ENCODE measurements at places on chromosomes 16 and 17.

DNA sequence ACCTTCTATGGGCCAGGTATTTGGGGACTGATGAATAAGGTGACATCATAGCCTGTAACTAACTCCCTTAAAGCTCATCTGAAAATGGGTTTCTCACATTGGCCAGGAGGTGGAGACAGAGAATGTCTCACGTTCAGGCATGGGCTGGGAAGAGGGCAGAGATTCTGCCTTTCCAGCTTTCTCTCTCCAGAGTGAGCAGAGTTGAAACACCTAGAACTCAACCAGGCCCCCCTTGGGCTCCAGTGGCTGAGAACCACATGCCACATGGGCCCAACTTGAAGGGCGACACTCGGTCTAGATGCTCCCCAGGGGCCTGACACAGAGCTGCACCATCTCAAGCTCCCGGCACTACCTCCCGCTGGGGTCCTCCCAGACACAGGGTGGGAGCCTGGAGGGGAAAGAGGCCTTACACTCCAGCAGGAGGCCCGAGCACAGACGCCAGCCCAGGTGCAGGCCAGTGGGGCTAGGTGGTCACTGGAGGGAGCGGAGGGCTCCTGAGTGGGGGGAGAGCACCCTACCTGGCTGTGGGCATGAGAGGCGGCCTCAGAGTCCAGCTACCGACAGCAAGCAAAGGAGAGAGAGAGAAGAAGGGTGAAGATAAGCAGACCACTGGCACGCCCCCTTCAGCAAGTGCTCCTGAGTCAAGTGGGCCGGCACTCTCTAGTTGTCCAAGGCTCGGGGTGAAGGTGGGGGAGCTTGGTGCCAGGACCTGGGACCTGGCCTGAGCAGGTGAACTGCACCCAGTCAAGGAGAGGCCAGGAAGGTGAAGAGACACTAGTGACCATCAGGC, 55.9 kb downstream of the MYO18A start:
- H3K27ac ChIP-seq, result no peak overlapping the region
- no peak overlapping the region for H3K4me3 ChIP-seq
- no peaks in the 10 kb centered on the region for H3K4me1 ChIP-seq

DNA sequence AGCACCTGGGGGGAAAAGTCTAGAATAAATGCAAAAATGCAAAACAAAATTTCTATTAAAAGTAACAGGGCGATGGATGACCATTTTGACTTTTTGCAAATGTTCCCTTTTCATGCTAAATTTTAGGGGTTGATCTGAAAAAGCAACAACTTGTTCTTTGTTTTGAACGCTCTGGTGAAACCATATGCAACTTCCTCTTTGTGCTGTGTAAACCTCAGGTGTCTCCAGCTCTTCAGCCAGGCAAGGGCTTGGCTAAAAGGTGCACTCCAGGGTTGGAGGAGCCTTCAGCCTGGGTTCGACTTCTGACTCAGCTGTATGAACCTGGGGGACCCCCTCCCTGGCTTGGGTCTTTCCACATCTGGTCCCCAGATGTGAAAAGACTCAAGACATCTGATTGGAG, 9.5 kb downstream of the IRF8 start:
- H3K27me3 ChIP-seq, result no peaks in the 10 kb centered on the region
- peak; percentile 20 for DNase-seq
- H3K36me3 ChIP-seq, result peaks cover 95% of the 10 kb centered on the region

- no peak for DNase-seq
- no peaks in the 10 kb centered on the region for H3K36me3 ChIP-seq
- H3K4me3 ChIP-seq, result no peak overlapping the region
- H3K27ac ChIP-seq, result no peak overlapping the region
These were observed 517.0 kb downstream of the CDH13 start for GRCh38 chr16:83143788-83144187.

DNA sequence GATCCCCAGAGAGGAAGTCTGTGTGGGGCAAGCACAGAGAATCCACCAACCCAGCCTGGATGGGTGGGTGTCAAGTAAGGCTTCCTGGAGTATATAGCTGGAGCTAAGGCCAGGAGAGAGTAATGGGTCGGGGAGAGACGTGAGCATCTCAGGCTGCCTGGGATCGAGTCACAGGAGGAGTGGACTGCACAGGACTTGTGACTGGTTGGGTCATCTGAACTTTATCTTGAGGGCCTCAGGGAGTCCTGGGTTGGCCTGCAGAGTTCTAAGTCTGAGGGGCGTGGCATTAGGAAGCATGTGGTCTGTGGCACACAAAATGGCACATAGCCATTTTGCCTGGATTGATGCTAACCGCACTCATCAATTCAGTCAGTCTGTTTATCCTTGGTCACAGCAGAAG, 1.5 kb downstream of the PLA2G15 start:
- DNase-seq, result no peak
- no peaks in the 10 kb centered on the region for H3K27me3 ChIP-seq
- peaks cover 11% of the 10 kb centered on the region for H3K36me3 ChIP-seq

- peak overlapping the region; percentile 81 for H3K27ac ChIP-seq
- H3K27me3 ChIP-seq, result no peaks in the 10 kb centered on the region
- DNase-seq, result no peak
- peak overlapping the region; percentile 17 for H3K4me3 ChIP-seq
These were observed 22.7 kb downstream of the USP22 start for GRCh38 chr17:21019976-21020586.

GRCh38 chr16:11231367-11231970, 24.5 kb downstream of the SOCS1 start:
- no peak for DNase-seq
- H3K36me3 ChIP-seq, result no peaks in the 10 kb centered on the region
- H3K4me1 ChIP-seq, result peaks cover 46% of the 10 kb centered on the region
- H3K27ac ChIP-seq, result peak overlapping the region; percentile 24
- H3K27me3 ChIP-seq, result no peaks in the 10 kb centered on the region

GRCh38 chr17:73657473-73658116, 13.3 kb upstream of the SDK2 start:
- H3K4me3 ChIP-seq, result no peak overlapping the region
- peaks cover 5% of the 10 kb centered on the region for H3K4me1 ChIP-seq
- no peak overlapping the region for H3K27ac ChIP-seq
- peaks cover 16% of the 10 kb centered on the region for H3K27me3 ChIP-seq
- DNase-seq, result no peak

DNA sequence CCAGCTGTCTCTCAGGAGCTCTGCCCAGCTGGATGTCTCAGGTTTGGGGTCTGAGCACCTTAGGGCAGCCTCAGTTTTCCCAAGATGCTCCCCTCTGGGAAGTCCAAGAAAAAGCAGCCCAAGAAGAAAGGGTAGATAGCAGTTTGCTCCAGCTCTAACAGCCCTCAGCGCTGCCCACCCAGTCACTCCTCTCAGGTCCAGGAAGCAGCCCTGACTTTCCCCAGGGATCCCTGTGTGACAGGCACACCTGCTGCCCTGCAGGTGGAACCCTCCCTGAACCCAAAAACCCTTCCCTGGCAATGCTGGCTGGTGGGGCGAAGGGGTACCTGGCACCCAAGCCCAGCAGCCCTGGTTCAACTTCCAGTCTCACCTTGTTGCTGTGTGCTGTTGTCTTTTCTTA, 48.1 kb downstream of the BEAN1 start:
- H3K36me3 ChIP-seq, result no peaks in the 10 kb centered on the region
- H3K4me3 ChIP-seq, result no peak overlapping the region
- peaks cover 13% of the 10 kb centered on the region for H3K27me3 ChIP-seq
- H3K27ac ChIP-seq, result no peak overlapping the region

DNA sequence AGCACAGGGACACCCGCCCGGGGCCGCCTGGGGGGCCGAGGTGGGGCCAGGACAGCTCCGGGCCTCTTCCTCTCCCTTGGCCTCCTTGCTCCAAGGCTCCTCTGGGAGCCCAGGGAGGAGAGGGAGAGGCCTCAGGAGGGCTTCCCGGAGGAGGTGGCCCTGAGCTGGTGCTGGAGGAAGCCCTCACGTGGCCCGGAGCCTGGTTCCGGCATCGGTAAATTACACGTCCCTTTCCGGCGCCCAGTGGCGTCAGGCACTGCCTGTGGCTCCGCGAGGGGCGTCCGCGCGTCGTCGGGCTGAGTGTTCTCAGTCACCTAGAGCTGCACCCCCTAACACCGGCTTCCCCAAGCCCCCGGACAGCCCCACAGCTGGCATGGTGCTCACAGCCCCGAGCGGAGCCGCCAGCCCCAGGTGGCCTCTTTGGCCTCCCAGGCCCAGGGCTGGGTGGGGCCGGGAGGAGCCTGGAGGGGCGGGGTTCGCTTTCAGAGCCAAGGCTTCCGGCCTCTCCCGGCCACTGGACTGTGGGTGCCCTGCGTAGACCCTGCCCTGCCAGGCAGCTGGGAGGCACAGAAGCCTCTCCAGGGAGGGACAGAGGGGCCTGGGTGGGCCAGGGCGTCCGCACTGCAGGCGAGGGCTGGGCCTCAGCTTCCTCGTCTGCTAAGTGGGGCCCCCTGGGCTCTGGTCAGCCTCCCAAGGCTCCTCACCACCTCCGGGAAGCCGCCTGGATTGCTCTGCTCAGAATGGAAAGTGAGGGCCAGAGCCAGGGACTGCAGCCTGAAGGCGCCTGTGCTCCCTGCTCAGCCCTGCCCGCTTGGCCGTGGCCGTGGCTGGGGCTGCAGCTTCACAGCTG, 27.9 kb upstream of the SSTR5 start:
- H3K4me3 ChIP-seq, result no peak overlapping the region
- no peaks in the 10 kb centered on the region for H3K4me1 ChIP-seq
- DNase-seq, result no peak
- H3K27me3 ChIP-seq, result peaks cover 5% of the 10 kb centered on the region
- H3K27ac ChIP-seq, result no peak overlapping the region

GRCh38 chr17:56937687-56938086, 23.2 kb downstream of the COIL start:
- H3K27ac ChIP-seq, result no peak overlapping the region
- peaks cover 3% of the 10 kb centered on the region for H3K4me1 ChIP-seq
- no peaks in the 10 kb centered on the region for H3K27me3 ChIP-seq
- no peak for DNase-seq
- H3K4me3 ChIP-seq, result no peak overlapping the region
- H3K36me3 ChIP-seq, result peaks cover 76% of the 10 kb centered on the region

- H3K4me3 ChIP-seq, result peak overlapping the region; percentile 64
- peaks cover 92% of the 10 kb centered on the region for H3K4me1 ChIP-seq
- DNase-seq, result no peak
- H3K27ac ChIP-seq, result peak overlapping the region; percentile 82
These were observed 4.0 kb downstream of the CBFA2T3 start for GRCh38 chr16:88973007-88973410.

- peak; percentile 33 for DNase-seq
- H3K36me3 ChIP-seq, result no peaks in the 10 kb centered on the region
- peaks cover 39% of the 10 kb centered on the region for H3K27me3 ChIP-seq
- H3K4me3 ChIP-seq, result peak overlapping the region; percentile 75
- H3K4me1 ChIP-seq, result peaks cover 18% of the 10 kb centered on the region
These were observed 519 bp downstream of the ST6GALNAC2 start for GRCh38 chr17:76585033-76585648.

DNA sequence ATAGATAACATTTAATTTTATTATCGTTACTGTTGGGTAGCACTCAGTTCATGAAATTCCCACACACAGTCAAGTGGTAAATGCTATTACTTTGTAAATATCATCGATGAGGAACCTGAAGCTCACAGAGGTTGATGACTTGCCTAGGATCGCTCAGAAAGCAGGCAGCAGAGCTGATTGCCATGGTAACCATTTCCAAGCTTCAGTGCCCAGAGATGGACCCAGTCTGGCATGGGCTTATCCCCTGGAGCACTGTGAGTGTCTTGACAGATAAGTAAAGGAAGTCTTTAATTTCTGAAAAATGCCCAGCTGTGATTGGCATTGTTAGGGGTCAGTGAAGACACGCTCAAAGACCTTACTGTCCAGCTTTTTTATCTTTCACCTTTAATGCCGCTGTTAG, 95.0 kb downstream of the PRKCB start:
- no peak overlapping the region for H3K4me3 ChIP-seq
- peaks cover 83% of the 10 kb centered on the region for H3K4me1 ChIP-seq
- no peaks in the 10 kb centered on the region for H3K27me3 ChIP-seq
- H3K27ac ChIP-seq, result peak overlapping the region; percentile 57
- no peak for DNase-seq
- peaks cover 59% of the 10 kb centered on the region for H3K36me3 ChIP-seq

GRCh38 chr16:13397126-13397525, 495.7 kb downstream of the SHISA9 start:
- no peak overlapping the region for H3K4me3 ChIP-seq
- H3K27ac ChIP-seq, result no peak overlapping the region
- no peaks in the 10 kb centered on the region for H3K27me3 ChIP-seq
- no peak for DNase-seq
- no peaks in the 10 kb centered on the region for H3K4me1 ChIP-seq
- H3K36me3 ChIP-seq, result no peaks in the 10 kb centered on the region

- peaks cover 3% of the 10 kb centered on the region for H3K36me3 ChIP-seq
- H3K27me3 ChIP-seq, result no peaks in the 10 kb centered on the region
- DNase-seq, result no peak
- H3K27ac ChIP-seq, result no peak overlapping the region
- no peaks in the 10 kb centered on the region for H3K4me1 ChIP-seq
These were observed 16.2 kb downstream of the BMERB1 start for GRCh38 chr16:15450624-15451023.

DNA sequence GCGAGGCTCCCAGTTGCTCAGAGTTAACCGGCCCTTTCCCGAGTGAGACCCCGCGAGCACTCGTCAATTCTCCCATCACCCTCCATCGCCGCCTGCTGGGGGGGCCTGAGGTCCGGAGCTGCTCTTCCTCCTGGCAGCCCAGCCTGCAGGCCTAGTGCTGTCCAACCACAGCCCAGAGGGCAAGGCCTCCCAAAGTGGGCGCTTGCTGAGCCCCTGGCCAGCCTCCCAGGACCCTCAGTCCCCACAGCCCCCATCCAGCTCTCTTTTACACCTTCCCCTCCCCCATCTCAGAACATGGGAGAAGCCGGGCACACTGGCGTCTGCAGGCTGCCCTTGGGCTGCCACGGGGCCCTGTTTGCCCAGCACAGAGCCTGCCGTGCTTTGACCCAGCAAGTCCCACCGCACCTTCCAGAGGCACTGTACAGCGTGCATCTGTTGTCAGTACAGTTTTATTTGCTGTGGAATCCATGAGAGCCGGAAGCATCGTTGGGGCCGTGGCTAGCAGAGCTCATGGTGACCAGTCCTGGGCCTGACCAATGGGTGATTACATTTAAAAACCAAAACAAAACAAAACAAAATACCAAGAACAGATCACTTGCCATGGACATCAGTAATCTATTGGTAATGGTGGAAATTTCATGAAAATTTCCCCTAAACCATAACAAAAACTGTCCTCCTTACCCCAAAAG, 96.1 kb upstream of the CBX4 start:
- peaks cover 3% of the 10 kb centered on the region for H3K27me3 ChIP-seq
- no peak for DNase-seq
- H3K36me3 ChIP-seq, result peaks cover 2% of the 10 kb centered on the region
- H3K27ac ChIP-seq, result peak overlapping the region; percentile 91

GRCh38 chr17:21039839-21040575, 2.8 kb downstream of the USP22 start:
- H3K36me3 ChIP-seq, result peaks cover 32% of the 10 kb centered on the region
- peaks cover 69% of the 10 kb centered on the region for H3K4me1 ChIP-seq
- no peak for DNase-seq
- no peaks in the 10 kb centered on the region for H3K27me3 ChIP-seq
- peak overlapping the region; percentile 96 for H3K4me3 ChIP-seq

- no peaks in the 10 kb centered on the region for H3K36me3 ChIP-seq
- peak; percentile 38 for DNase-seq
- H3K4me3 ChIP-seq, result peak overlapping the region; percentile 57
- H3K27me3 ChIP-seq, result no peaks in the 10 kb centered on the region
- no peak overlapping the region for H3K27ac ChIP-seq
- peaks cover 13% of the 10 kb centered on the region for H3K4me1 ChIP-seq
These were observed 12.3 kb downstream of the GLIS2 start for GRCh38 chr16:4328046-4328781.

GRCh38 chr16:3021449-3022207, 1.5 kb downstream of the TNFRSF12A start:
- H3K4me1 ChIP-seq, result peaks cover 49% of the 10 kb centered on the region
- H3K4me3 ChIP-seq, result peak overlapping the region; percentile 92
- H3K27ac ChIP-seq, result peak overlapping the region; percentile 99
- H3K36me3 ChIP-seq, result peaks cover 13% of the 10 kb centered on the region
- peak; percentile 72 for DNase-seq
- peaks cover 4% of the 10 kb centered on the region for H3K27me3 ChIP-seq
